DMS79 (cell line): ENCODE measurements at places on chromosomes 11 and 22.
A peak's percentile ranks its signal among the peaks of the same experiment; 100 is the strongest.

GRCh38 chr11:103995896-103996295 lies 40.5 kb upstream of the DDI1 start:
- no peak for DNase-seq

DNA sequence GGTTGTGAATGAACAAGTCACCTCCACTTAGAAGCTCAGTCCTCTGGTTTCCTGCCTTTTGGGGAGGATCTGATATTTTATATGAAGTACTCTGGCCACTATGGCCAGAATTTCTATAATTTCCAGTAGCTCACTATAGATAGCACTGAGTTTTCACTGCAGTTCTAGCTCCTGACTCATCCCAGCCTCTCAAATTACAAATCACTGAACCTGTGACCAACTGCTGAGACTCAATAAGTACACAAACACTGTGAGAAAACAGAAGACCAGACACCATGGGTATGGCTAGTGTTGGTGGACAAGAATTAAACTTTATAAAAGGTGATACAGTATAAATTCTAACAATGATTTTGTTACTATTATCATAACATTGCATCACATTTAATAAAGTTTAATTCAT lies 47.1 kb upstream of the UCP3 start:
- no peak for DNase-seq

- peak; percentile 19 for DNase-seq
These were observed 857 bp downstream of the ARCN1 start for GRCh38 chr11:118572981-118573550.

- DNase-seq, result peak; percentile 74
These were observed at the start of gene CHRM4 for GRCh38 chr11:46391578-46392420. CHRM4 (minus strand) TSS chr11:46391776; CDS start chr11:46386557, 5,219 bp downstream.

- no peak for DNase-seq
These were observed 23.5 kb upstream of the RTN4R start for GRCh38 chr22:20291604-20292063.

DNA sequence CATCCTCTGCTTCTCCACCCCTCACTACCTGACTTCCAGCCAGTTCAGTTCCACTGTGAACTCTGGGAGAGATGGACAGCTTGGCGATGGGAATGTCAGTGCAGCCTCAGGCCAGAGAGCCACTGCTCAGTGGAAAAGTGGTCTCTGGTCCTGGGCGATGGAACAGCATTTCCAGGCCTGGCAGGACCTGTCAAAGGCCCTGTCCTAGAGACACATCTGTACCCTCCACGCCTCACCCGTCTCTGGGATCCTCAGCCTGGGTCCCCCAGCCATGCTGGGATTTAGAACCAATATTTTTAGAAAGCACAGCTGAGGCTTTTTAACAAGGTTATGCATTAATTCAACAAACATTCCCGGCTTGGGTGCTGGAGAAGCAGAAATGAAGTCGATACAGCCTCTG lies 165.7 kb downstream of the MN1 start:
- no peak for DNase-seq

DNA sequence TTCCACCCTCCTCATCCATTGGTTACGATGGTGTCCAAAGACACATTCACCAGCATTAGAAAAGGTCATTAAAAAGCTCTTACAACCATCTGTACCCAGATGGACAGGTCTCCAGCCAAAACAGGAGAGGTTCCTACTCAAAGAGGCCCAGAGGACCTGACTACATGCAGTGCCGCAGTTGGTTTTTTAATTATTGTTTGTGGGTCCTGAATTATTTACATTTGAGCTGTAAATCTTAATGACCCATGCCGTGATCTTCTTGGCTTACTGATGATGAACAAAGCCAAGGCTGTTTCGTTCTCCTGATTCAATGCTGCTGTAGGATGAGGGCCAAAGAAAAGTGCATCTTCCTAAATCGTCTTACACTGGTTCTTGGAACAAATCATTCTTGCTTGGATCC lies 83.7 kb downstream of the CADM1 start:
- DNase-seq, result peak; percentile 98
